ENCODE measurements at places on chromosomes 12 and 14.

- no peak for DNase-seq
Observed at GRCh38 chr12:5901416-5901815, 43.6 kb downstream of the ANO2 start.

DNA sequence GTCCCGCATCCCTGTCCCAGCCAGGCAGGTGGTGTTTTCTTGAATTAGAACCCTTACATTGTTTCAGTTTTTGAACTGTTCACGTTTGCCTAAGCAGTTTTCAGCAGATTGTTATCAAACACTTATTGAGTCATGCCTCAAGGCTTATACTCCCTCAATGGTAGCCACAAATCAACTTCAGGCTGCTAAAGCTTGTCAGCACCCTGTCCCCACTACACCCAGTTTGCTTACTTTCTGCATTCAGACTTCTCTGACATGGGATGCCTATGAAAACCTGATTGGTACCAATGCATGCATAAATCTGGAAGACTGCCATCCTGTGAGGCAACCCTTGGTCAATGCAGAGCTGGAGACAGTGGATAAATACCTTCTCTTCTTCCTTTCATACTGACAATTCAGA is 225.4 kb downstream of the BTG1 start:
- DNase-seq: no peak

- DNase-seq: no peak
Observed at GRCh38 chr12:70007687-70008086, 182.7 kb downstream of the MYRFL start.

GRCh38 chr12:108854451-108855283 is 2.7 kb downstream of the SSH1 start:
- peak; percentile 97 for DNase-seq

GRCh38 chr14:45201905-45202304 is 51.1 kb downstream of the MIS18BP1 start:
- no peak for DNase-seq

- DNase-seq: no peak
Observed at GRCh38 chr12:4044736-4045730, 171.8 kb upstream of the PARP11 start.

DNA sequence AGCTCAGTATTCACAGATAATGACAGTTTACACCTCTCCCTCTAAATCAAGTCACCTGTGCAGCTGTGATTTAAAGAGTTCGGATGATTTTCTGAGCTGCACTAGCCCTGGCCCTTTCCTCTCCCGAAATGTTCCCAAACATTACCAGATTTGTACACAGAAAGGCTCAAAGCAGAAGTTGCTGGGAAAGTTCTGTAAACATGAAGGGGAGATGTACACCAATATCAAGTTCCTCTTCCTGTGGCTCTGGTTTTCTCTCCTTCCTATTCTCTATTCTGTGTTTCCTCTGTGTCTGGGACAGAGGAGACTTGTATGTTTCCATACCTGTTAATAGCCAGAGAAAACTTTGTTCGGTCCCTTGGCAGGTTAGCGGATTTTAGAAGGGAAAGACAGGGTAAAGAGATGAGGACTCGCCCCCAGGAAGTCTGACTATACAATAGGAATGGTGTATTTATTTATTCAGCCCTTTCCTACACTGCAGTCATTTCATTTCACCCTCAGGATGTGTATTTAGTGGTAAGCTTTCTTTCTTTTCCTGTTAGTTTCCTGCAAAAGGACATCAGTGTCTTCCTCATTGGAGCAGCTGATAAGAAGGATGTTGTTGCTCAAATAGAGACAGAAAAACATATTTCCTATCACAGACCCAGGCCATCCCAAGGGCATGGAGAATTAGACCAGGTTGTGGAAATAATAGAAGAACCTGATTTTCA is 7.6 kb upstream of the NUMB start:
- no peak for DNase-seq

DNA sequence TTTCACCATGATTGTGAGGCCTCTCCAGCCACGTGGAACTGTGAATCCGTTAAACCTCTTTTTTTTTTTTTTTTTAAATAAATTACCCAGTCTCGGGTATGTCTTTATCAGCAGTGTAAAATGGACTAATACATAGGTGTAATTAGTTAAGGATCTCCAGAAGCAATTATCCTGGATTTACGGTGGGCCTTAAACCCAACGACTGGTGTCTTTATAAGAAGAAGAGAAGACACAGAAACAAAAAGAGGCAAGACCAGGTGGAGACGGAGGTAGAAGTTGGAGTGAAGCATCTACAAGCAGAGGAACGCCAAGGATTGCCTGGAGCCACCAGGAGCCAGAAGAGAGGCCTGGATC is 114.6 kb upstream of the MAP1LC3B2 start:
- no peak for DNase-seq

- DNase-seq: no peak
Observed at GRCh38 chr14:61089126-61089750, 108.2 kb downstream of the SLC38A6 start.

DNA sequence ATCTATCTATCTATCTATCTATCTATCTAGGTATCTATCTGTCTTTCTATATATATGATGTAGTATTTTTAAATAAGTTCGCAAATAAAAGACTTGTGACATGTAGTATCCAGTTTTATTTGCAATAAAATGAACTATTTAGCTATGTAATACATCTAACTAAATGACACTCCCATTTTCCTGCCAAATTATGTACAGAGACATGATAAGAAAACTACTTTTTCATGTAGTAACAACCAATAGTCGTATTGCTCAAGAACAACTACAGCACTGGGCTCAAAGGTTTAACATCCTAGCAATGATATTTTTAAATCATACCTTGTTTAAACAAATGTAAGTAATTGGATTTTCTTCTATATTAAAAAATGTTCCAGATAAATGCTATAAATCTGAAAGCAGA is 55.5 kb upstream of the FLRT2 start:
- no peak for DNase-seq
